GM13977 (cell line): ENCODE measurements at places on chromosomes 1 and 21.
A peak's percentile ranks its signal among the peaks of the same experiment; 100 is the strongest.

DNA sequence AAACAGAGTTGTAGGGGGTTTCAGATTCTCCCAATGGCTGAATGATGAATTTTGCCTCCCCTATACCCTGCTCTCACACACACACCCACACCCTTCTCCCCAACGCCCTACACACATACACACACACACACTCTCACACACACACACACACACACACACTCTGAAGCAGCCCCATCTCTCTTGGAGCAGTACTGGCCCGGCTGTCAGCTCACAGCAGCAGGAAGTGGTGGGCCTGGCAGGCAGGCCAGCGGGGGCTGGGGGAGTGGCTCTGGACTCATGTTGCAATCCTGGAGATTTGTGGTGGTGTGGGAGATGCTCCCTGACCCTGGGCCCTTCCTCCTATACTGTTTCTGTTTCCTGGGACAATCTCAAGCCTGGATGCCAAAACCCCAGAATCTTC, 2.2 kb downstream of the IKBKE start:
- DNase-seq: no peak

GRCh38 chr1:2584686-2585317, 1.8 kb upstream of the PRXL2B start:
- DNase-seq: no peak

DNA sequence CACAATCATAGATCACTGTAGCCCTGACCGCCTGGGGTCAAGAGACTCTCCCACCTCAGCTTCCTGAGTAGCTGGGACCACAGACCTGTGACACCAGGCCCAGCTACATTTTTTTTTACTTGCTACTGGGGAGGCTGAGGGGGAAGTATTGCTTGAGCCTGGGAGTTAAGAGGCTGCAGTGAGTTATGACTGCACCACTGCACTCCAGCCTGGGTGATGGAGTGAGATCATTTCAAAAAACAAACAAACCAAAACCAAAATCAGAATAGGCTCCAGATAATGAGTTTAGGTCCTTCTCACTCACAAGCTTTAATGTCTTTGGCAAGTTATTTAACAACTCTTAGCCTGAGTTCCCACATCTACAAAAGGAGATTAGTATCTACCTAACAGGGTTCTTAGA, 22.8 kb downstream of the WDR26 start:
- DNase-seq: no peak

DNA sequence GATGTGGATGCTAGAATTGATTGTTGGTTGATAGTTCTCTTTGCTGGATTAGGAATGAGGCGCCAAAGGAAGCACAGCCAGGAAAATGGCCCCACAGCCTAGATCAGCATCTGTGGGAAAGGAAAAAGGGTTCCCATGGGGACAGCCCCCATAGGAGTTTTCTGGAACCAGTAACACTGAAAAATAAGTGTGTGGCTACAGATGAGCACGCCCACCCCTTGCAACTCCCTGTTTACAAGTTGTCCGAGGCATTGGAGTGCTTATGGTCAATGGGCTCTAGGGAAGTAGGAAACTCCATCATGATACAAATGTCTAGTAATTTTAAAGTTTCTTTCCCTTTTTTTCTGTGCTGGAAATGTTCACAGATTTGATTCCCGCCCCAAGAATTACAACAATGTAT, 23.8 kb upstream of the UBE2U start:
- no peak for DNase-seq

DNA sequence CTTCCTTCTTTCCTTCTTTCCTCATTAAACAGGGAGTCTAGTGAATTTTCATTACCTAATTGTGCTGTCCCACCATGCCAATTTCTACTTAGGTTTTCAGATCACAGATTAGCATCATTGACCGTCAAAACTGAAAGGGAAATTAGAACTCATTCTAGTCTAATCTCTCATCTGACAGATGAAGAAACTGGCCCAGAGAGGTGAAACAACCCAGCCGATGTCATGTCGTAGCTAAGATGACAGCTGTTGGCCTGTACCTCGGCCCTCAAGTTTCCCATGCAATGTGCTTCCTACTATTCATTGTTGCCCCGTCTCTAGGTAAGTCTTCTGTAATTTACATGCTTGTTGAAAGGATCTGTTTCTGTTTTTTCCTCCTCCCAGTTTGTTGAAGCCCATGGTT, 128.2 kb upstream of the KIAA0040 start:
- DNase-seq: no peak

- no peak for DNase-seq
Observed at GRCh38 chr1:53590104-53590503, 130.9 kb downstream of the DMRTB1 start.

DNA sequence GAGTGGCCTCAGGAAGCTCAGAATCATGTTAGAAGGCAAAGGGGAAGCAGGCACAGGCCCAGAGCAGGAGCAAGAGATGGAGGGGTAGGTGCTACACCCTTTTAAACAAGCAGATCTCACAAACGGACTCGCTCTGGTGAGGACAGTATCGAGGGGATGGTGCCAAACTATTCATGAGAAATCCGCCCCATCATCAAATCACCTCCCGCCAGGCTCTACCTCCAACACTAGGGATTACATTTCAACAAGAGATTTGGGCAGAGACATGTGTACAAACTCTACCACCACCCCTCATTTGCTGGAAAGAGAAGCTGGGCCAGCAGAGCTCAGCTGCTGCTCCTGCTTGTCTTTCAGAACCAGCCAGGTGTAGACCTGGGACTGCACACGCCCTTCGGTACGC, 32.9 kb downstream of the MIS18A start:
- DNase-seq: no peak

GRCh38 chr1:14707531-14708445, 109.3 kb downstream of the KAZN start:
- no peak for DNase-seq

GRCh38 chr1:221141606-221142285, 262.5 kb downstream of the HLX start:
- DNase-seq: no peak

GRCh38 chr1:59223198-59223597, 73.7 kb upstream of the FGGY start:
- DNase-seq: no peak

DNA sequence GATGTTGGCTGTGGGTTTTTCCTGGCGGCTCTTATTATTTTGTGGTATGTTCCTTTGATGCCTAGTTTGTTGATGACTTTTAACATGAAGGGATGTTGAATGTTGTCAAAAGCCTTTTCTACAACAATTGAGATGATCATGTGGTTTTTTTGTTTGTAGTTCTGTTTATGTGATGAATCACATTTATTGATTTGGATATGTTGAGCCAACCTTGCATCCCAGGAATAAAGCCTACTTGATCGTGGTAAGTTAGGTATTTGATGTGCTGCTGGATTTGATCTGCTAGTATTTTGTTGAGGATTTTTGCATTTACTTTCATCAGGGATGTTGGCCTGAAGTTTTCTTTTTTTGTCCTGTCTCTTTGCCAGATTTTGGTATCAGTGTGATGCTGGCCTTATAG, 28.5 kb downstream of the CD55 start:
- no peak for DNase-seq

- DNase-seq: no peak
Observed at GRCh38 chr1:95003433-95003738, 69.4 kb downstream of the ALG14 start.

DNA sequence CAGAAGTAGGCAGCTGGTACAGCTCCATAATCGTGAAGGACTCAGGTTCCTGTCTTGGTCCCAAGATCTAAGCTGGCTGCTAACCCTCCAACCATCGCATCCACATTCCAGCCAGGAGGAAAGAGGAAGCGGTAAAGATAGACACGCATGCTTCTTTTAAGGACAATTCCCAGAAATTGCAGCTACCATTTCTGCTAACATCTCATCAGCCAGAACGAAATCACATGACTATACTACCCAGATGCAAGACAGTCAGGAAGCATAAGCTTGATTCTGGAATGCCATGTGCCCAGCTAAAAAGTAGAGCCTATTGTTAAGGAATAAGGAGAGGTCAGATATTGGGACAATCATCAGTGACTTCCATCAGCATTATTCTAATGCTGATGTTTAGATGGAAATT, 110.4 kb downstream of the EPHB2 start:
- DNase-seq: no peak

- no peak for DNase-seq
Observed at GRCh38 chr1:1559066-1559465, 15.6 kb downstream of the SSU72 start.

DNA sequence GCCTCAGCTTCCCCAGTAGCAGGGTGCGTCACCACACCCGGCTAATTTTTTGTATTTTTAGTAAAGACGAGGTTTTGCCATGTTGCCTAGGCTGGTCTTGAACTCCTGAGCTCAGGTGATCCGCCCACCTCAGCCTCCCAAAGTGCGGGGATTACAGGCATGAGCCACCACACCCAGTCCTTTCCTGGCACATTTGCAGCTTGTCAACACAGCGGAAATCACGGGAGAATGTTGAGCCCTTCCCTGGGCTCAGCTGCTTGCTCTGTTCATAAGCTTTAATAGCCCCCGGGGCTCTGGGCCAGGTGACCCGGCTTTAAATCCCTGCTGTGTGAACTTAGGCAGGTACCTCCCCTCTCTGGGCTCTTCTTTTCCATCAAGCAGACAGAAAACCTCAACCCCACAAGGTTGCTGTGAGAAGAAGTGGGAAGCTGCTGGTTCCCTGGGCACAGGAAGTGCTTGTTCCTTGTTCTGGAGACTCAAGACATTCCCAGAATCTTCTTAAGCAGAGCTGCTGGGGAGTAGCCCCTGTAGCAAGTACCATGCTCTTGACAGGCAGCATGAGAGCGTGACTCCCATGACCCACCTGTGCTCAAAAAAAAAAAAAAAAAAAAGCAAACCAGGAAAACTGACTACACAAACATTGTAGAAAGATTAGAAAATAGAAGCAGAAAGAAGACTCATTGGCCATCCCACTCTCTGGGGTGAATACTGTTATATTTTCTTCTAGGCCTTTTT, 14.5 kb upstream of the SELENON start:
- no peak for DNase-seq

DNA sequence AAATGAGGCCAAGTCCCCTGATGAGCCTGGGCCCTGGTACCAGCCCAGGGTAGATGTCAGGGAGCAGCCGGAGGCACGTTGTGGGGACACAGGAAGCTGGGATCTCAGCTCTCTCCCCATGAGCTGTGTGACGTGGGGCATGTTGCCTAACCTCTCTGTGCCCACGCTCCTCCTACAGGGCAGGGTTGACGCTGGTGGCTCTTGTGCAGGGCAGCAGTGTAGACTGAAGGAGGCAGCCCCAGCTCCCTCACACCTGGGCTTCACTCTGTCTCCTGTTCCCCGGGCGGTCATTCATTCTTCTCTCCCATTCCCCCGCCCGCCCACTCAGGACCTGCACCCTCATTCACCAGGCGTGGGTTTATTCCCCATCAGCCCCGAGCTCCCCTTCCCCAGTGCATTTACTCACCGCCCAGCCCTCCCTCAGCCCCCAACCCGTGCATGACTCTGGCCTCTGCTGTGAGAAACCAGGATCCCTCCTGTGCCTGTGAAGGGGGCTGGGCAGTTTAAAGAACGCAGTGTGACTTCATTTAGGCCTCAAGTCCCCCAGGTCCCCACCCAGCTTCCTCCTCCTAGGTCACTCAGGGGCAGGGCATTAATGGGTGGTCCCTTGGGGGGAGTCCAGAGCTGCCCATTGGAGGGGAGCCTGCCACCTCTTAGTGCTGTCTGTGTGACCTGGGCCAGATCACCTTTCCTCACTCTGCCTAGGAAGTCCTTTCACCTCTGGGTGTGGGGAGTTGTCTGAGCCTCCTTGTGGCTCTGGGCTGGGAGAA, 285.7 kb downstream of the PTPRU start:
- DNase-seq: no peak

DNA sequence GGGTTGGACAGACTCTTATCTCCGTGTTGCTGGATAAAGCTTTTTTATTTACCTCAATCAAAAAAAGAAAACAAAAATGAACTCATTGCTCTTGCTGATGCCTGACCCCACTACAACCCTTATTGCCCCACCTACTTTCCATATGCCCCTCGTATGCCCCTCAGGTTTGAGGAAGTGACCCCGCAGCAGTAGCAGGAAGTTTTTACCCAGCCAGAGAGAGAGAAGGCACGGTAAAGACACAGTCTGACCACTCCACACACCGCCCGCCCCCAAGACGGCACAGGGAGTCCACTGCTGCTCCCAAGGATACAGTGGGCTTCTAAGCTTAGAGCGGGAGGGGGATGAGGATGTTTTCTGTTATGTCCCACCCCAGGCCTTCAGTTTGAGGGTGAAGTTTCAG, 9.8 kb downstream of the PLEKHO1 start:
- DNase-seq: no peak

GRCh38 chr1:155978325-155978972, at the start of gene ARHGEF2:
Gene ARHGEF2 (minus strand): TSS chr1:155978547. CDS start chr1:155978427, 120 bp downstream.
- DNase-seq: peak; percentile 91

- DNase-seq: no peak
Observed at GRCh38 chr21:32099812-32100416, 178.9 kb downstream of the MIS18A start.

DNA sequence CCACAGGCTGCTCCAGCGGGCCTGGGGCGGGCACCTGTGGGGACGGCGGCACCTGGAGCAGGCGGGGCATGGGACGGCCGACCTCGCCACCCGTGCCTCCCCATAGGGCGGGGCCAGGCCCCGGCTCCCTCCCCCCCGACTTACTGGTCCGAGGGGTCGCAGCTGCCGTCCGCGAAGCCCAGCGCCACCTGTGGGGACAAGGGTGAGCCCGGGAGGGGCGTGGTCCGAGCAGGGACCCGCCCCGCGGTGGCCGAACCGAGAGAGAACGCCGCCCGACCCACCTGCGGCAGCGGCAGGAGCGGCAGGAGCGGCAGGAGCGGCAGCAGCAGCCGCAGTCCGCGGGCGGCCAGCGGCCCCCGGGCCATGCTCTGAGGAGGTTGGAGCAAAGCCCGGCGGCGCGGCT, at the start of gene TMEM52:
Gene TMEM52, minus strand, starts transcription at position 379 of the 403 bp plus-strand sequence. Its CDS starts 14 bp downstream, at position 365.
- DNase-seq: no peak
